ENCODE measurements at places on chromosomes 2 and 18.

- DNase-seq, result no peak
These were observed 323.4 kb downstream of the GALNT13 start for GRCh38 chr2:154194909-154195643.

DNA sequence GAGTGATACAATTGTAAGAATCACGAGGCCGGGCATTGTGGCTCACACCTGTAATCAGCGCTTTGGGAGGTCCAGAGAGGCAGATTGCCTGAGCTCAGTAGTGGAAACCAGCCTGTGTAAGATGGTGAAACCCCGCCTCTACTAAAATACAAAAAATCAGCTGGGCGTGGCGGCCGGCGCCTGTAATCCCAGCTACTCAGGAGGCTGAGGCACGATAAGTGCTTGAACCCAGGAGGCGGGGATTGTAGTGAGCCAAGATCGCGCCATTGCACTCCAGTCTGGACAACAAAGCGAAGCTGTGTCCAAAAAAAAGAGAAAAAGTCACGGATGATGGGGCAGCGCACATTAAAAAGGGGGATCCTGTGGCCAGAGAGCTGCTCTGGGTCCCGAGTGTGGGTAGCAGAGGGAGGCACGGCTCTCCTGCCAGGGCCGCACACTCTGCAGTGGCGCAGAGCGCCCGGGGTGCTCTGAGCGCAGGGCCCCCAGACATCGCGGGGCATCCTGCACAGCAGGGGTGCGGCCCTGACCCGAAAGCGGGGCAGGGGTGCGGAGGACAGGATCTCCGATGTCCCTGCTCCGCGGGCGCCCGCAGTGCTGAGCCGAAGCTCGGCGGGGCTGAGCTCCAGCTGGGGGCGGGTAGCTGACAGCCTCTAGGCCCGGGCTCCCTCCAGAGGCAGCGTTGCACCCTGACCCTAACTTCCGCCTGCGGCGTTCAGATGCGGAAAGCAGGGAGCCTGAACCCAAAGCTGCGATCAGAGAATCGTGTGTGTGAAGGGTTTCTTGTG, 30.4 kb upstream of the RAB6D start:
- DNase-seq, result no peak

DNA sequence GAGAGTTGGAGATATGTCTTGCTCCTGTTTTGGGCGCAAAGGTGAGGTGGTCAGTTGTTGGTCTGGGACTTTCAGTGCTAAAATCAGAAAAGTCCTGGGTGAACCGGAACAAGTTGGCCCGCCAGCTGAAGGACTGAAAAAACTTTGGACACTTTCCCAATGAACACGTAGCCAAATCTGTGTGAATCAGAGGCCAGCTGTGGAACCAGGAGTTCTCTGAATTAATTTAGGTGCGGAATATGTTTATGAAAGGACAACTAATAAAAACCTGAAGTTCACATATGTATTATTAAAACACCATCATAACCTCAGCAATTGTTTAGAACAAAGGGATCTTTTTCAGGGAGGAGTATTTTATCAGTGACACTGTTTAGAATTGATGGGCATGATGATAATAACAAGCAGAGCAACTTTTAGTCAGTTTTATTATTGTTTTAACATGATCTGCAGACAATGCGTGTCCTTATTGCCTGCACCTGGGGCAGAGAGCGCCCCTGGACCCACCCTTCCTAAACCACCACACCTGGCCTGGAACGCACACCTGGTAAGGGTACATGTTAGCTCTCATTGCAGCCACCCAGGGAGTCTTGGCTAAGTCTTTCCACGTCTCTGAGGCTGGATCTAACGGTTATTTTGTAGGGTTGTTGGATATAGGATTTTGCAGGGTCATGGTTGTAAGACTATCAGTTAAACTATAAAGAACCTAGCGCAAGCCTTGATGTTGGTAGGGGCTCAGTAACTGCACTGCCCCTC, 9.9 kb upstream of the ODC1 start:
- no peak for DNase-seq

DNA sequence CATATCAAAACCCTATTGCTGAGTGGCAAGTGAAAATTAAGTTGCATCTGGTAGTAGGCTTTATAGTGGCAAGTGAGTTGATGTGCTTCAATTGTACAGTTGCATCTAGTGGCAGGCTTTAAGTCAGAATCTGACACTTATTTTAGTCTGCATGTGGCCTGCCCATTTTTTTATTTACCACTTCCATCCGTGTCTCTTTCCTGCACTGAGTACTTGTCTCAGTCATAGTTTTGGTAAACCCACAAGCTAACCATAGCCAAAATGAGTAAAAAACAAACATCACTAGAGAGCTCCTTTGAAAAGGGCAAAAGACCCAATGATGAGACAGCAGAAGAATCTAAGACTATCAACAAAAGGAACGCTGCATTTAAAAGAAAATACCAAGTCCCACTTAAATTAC, 96.0 kb upstream of the CRACDL start:
- DNase-seq, result no peak

DNA sequence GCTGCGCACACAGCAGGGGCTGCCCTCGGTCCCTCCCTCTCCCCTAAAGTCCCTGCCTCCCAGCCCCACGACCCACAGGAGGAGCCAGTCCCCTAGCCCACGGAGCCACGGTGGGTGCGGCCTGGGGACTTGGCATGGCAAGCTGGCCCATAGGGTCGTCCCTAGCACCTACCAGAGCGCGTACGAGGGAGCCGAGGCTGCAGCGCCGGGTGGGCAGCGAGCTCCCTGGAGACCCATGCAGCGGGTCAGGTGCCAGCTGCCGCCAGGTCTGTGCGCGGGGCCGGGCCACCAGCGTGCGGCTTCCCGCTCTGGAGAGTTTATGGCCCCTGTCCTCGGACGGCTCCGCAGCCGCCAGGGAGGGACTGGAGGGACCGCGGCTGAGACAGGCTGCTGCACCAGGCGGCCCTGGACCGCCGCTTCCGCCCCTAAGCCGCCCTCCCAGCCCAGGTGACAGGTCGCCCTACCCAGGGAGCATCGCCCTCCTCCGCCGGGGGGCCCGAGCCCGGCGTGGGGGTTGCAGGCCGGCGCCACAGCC, 273.6 kb downstream of the CCDC74A start:
- no peak for DNase-seq

- DNase-seq, result no peak
These were observed 10.8 kb upstream of the NAB1 start for GRCh38 chr2:190637903-190638618.

- DNase-seq, result no peak
These were observed 10.5 kb upstream of the B3GNT7 start for GRCh38 chr2:231384970-231385369.

DNA sequence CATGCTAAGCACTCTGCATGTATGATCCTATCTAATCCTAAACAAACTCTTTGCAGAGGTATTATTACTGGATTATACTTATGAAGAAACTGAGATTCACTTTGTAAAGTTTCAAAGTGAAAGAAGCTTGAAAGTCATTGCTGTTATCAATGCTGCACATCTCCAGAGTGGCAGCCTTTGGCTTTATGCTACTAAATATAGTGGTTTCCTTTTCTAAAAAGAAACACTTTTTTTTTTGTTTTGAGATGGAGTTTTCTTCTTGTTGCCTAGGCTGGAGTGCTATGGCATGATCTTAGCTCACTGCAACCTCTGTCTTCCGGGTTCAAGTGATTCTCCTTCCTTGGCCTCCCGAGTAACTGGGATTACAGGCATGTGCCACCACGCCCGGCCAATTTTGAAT, 114.9 kb upstream of the RAB27B start:
- no peak for DNase-seq

DNA sequence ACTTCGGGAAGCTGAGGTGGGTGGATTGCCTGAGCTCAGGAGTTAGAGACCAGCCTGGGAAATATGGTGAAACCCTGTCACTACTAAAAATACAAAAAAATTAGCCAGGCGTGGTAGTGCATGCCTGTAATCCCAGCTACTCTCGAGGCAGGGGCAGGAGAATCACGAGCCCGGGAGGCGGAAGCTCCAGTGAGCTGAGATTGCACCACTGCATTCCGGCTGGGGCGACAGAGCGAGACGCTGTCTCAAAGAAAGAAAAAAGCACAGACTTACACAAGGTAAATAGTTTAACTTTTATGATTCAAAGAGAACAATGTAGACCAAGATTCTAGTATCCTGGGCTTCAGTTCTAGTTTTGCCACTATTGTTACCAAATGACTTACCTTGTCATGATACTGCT, 37.4 kb downstream of the NCKAP1 start:
- no peak for DNase-seq

DNA sequence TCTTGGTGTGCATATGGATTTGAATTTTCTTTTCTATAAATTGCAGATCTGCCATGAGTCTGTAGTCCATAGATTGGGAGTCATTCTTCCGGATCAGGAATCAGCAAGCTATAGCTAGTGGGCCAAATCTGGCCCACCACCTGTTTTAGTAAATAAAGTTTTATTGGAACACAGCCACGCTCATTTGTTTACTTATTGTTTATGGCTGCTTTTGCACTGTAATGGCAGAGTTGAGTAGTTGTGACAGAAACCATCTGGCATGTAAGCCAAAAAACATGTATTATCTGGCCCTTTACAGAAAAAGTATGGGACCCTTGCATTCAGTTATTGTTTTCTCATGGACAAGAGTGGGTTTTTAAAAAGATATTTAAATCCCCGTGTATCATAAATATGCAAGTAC, 191.2 kb downstream of the LRRTM1 start:
- DNase-seq, result no peak

DNA sequence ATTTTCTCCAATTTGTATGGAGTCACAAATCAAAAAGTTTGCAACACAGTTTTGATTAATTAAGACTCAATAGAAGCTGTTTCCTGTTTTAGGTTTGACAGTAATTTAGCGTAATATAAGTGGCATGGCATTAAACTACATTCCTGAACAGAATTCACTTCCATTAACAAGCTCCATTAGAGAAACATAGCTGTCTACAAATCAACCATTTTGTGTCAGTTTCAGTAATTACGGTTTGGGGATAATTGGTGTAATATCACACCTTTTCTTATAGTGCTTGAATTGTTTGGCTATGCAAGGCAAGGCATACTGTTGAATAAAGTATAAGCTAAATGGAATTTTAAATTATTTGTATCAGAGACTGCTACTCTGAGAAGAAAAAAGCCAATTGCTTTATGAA, 585.5 kb downstream of the CBLN2 start:
- no peak for DNase-seq

GRCh38 chr2:2764001-2764355, 432.9 kb upstream of the MYT1L start:
- DNase-seq, result no peak

DNA sequence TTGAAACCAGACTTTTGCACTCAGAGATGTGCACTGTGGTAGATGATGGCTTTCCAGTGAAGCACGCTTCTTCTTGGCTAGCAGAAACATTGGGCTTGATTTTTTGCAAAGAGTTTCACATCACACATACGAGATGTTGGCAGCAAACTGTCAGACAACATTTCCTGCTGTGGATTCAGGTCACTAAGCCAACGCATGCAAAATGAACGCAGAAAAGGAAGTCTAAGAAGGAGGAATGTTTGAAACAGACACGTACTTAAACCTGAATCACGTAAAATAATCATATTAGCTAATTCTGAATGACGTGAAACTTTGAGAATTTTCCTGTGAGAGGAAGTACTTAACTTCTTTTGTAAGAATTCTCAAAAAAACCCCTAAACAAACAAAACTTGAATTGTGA, 88.1 kb downstream of the EPB41L3 start:
- no peak for DNase-seq

- DNase-seq, result no peak
These were observed 17.7 kb downstream of the ARL5A start for GRCh38 chr2:151810489-151810888.

DNA sequence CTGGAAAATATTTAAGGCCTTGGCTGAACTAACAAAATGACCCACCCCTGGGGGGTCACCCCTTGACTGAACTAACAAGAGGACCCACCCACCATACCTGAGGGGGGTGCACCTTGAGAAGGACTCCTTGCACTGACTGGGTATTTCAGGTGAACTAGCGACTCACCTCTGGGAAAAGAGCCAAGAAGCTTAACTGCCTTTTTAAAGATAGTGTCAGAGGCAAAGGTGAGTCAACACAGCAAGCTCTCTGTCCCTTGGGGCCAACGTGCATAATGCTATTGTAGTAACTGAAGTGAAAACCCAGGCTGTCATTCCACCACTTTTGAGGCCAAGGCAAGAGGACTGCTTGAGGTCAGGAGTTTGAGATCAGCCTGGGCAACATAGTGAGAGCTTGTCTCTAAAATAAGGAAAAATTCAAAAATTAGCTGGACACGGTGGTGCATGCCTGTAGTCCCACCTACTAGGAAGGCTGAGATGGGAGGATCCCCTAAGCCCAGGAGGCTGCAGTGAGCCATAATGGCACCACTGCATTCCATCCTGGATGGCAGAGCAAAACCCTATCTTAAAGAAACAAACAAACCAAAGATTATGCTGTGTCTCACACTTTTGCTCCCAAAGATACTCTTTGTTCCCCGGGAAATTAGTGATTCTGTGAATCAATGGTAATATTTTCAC, 36.4 kb upstream of the ZCCHC2 start:
- no peak for DNase-seq

GRCh38 chr18:24462838-24463775, 2.7 kb downstream of the HRH4 start:
- DNase-seq, result no peak

GRCh38 chr2:86617153-86617552, 6.5 kb downstream of the RNF103 start:
- DNase-seq, result no peak

DNA sequence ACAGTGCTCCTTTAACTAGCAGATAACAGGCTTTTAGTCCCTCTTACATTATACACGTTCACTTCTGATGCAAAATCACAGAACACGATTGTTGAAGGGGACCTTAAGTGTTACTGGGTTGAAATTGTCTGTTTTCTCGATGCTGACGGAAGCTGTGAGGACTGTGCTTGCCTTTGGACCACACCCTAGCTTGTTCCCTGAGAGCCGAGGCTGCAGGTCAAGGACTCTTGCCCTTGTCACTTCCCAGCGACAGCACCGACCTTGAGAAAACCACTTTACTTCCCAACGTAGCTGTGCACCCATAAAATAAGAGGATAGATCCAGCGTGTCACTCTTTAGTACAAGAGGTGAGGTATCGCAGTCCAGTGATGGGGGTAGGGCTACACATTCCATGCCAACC, 701.0 kb downstream of the DCDC2C start:
- no peak for DNase-seq

- DNase-seq, result no peak
These were observed 354.8 kb downstream of the CELF4 start for GRCh38 chr18:37210781-37211180.

DNA sequence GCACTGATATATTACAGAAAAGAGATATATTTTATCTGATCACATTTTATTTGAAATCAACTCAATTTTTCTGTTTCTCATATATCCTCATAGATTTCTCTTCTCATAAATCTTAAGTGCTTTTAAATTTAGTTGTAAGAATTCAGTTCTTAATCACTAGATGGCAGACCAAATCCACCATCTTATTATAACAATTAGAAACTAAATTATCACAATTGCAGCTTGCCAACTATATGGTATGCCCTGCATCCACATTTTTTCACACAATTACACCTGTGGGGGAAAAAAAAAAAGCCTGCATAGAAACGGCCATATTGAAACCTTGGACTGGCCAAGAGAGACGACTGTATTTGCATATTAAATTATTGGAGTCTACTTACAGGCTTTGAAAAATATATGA, 64.4 kb downstream of the COL5A2 start:
- no peak for DNase-seq
